ENCODE measurements at places on chromosomes 16 and 17.

DNA sequence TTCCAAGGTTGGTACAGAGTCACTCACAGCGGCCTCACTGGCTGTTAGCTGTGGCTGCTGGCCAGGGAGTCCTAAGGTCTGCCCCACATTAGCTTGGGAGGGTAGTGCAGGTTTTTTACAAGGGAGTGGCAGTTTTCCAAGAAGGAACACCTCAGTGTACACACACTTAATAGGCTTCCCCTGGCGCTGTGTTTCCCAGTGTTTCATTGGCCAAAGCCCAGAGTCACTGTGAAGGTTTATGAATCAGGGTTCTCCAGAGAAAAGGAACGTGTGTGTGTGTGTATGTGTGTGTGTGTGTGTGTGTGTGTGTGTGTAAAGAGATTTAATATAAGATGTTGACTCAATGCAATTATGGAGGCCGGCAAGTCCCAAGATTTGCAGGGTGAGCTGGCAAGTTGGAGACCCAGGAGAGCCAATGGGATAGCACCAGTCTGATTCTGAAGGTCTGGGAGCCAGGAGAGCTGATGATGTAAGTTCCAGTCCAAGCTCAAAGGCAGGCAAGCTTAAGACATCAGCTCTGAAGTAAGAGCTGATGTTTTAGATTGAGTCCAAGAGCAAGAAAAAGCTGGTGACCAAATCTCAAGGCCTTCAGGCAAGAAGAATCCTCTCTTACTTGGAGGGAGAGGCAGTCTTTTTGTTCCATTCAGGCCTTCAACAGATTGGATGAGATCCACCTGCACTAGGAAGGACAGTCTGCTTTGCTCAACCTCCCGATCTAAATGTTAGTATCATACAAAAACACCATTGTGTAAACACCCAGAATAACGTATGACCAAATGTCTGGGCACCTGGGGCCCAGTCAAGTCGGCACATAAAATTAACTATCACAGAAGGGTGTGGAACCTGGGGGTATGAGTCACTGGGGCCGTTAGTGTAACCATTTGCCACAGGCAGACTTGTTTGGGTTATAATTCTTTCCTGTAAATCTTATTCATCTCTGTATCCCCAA lies 206.8 kb downstream of the PRKCA start:
- peak; percentile 25 for DNase-seq

DNA sequence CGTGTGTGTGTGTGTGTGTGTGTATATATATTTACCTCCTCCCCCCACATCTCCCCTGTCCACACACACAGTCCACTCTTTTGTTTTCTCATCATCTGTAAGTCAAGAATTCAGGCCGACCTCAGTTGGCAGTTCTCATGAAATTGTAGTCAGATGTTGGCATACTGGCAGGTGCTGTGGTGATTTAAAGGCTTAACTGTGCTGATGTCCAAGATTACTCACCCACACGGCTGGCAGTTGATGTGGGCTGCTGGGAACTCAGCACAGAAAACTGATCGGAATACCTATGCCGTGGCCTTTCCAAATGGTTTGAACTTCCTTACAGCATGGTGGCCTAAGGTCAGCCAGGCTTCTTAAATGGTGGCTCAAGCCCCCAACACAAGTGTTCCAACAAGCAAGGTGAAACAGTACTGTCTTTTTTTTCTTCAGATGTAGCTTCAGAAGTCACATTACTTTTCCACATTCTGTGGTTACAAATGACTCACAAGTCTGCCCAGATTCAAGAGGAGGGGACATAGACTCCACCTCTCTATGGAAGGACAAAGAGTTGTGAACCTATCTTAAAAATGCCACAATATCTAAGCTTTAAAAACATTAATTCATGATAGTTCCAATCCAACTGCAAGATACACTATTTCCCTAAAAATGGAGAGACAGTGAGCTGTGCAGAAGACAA lies 198.5 kb upstream of the HS3ST4 start:
- DNase-seq, result no peak

GRCh38 chr17:17463821-17464220 lies 13.0 kb upstream of the MED9 start:
- DNase-seq, result no peak

DNA sequence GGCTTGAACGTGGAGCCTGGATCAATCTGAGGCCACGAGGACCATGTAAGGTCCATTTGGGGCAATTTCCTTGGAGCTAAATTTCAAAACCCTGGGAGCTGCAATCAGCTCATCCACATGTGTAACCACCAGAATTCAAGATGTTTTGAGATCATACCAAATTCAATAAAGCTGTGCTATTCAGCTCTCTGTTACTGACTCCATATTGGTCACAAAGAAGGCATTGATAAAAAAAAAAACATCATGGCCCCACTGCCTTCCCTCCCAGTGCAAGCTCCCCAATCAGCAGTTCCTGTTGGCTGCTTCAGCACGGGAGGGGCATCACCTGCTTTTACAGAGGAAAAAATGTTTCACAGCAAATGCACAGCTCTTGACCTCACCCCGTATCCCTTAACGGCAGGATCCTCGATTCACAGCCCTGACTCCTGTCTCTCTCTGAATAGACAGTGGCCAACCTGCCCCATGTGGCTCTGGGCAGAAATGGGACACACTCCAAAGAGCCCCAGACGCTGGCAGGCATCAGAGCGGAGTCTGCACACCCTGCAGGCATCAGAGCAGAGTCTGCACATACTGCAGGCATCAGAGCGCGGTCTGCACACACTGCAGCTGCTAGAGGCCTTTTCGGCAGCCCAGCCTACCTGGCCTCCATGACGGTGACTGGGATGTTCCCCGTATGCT lies 37.1 kb downstream of the FANCA start:
- no peak for DNase-seq

DNA sequence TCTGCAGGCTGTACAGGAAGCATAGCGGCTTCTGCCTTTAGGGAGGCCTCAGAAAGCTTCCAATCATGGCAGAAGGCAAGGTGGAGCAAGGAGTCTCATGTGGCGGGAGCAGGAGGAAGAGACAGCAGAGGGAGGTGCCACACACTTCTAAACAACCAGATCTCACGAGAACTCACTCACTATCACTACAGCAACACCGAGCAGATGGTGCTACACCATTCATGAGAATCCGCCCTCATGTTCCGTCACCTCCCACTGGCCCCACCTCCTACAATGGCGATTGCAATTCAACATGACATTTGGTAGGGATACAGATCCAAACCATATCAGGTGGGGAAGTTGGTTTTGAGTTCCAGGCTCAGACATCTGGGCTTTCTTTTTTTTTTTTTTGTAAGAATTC lies 31.9 kb upstream of the NUDT7 start:
- DNase-seq, result no peak

DNA sequence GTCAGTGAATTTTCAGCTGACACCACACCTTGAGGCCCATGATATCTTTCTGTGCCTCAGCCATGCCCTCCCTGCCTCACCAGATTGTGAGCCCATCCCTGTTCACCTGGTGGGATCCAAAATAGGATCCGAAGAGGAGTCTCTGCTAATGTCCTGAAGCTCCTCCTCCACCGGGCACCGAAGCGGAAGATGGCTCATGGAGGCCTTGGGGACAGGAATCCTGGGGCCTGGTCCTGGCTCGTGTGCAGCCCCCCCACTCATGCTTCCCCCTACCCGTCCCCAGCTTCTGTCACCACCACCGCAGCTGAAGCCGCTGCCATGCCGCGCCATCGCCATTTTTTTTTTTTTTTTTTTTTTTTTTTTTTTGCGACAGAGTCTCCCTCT lies 1683.4 kb downstream of the TP53TG3F start:
- no peak for DNase-seq
